CD4-positive, CD25-positive, alpha-beta regulatory T cell (primary cell): ENCODE measurements at places on chromosomes 4 and X.

DNA sequence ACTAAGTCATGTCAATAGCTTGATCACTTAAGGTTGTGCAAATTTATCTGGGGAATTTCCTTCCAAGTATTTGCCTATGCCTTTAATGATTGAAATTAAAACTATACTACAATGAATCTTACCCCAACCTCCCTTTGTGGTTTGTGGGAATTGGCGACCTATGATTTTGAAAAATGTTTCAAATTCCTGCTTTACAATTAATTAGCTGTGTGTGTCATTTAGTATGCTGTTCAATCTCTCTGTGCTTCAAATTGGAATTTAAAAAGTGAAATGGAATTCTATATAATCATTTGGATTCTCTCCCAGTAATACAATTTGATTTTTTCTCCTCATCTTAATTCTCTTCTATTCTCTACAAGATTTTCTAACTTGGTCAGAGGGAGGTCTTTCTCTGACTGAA is 2319.5 kb downstream of the ARAP2 start:
- no peak for DNase-seq

DNA sequence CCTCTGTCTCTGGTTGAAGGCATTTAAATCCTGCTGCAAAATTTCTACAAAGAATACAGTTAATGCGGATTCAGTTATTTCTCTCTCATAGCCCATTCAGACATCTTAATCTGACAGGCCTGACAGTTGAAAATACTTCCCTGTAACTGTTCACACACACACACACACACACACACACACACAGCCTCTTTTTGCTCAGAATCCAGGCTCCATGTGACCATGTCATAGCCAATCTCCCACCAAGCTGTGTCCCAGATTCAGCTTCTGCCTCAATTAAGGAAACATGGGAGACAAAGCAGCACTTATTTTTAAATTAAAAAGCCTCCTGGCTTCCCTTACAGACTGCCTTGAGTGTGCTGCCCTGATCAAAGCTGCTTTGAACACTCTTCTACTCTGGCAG is 49.3 kb upstream of the EFHC2 start:
- DNase-seq: no peak

GRCh38 chr4:156941940-156942548 is 29.6 kb downstream of the PDGFC start:
- DNase-seq: no peak

DNA sequence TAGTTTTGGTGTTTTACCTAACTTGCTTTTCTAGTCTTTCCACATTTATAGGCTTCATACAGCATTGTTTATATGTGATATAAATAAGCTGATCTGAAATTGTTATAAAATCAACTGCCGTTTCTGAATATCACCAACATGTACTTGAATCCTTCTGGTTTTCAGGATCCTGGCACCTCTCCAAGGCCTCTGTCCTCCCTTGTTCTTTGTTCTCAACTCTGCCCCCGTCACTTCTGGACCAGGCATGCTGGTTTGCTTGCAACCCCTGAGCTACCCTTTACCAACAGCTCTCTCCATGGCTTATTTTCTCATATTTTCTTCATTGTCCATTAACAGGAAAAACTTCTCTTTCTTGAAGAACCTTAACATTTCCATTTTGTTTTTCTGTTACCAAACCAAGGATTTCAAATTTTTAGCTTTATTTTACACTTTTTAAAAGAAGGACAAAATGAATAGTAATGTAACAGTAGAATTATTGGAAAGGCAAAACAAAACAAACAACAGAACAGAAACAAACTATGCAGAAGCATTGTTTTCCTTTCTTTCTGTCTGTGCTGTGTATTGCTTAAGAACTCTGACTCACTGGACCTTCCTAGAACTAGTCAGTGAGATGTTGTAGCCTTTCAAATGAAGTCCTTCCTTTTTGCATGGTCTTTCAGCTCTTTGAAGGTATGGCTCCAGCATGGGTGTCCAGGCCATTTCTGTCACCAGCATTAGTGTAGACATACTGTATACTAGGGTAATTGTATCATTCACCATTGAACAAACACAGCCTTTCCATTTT is 44.8 kb downstream of the BANK1 start:
- DNase-seq: no peak

- DNase-seq: no peak
Measured at GRCh38 chrX:71489540-71489939, 43.4 kb upstream of the OGT start.

DNA sequence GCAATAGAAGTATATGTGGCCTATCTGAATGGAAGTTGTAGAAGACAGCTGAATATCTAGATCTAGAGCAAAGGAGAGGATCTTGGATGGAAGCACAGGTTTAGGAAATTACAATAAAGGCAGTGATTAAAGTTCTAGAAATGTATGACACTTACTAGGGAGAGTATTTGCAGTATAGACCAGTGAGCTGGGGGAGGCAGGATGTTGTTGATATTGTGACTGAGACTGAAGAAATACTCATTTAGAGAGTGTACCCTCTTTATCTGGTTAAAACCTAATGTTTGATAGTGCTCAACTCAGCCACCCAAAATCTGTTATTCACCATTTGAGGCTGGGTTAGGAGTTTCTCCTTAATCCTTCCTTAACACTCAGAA is 439.5 kb downstream of the GRXCR1 start:
- DNase-seq: no peak

GRCh38 chr4:42671431-42672194 is 14.7 kb upstream of the ATP8A1 start:
- DNase-seq: peak; percentile 73

DNA sequence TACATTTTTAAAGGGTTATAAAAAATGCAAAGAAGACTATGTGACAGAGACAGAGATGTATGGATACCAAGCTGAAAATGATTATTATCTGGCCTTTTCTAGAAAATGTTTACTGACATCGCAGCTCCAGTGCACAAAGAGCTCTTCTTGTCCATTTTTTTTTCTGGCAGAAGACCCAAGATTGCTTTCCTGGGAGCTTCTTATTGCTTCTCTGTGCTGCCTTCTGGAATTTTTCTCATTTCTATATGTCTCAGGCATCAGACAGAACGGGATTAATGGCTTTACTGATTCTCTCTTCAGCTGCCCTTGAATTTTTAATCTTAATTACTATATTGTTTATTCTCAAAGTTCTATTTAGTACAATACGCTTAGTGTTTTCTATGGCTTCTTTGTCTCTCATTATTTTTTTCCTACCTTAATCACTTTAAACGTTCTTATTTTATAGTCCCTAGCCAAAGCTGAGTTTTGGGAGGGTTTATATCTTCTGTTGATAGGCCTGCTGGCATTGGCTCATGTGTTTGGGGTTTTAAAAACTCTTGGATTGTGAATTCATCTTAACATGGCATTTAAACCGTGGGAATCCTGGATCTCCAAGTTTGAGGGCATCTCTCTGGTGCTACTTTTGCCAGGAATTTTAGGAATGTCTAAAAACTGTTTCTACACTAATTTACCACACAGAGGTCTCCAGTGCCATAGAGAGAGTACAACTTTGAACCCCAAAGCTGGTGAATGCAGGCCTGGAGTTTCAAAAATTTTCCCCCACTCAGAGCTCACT is 138.9 kb upstream of the LNX1 start:
- no peak for DNase-seq

- DNase-seq: no peak
Measured at GRCh38 chr4:127809173-127809800, 27.2 kb downstream of the HSPA4L start.

GRCh38 chr4:5945936-5946335 is 53.0 kb upstream of the CRMP1 start:
- DNase-seq: no peak

DNA sequence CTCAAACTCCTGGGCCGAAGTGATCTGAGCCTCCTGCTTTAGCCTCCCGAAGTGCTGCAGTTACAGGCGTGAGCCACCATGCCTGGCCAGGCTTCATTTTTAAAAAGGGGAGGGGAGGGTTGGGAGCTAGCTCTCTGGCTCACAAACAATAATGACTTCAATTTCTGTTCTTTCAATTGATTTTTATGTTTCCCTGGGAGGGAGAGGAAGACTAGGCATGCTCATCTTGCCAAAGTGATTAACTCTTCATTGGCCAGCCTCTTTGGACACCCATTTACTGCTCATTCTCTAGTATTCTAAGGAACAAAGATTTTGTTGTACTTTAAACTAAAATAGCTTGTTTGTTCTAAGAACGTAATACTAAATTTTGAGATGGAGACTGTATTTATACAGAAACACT is 43.4 kb upstream of the TRIM2 start:
- no peak for DNase-seq

GRCh38 chrX:134732152-134732551 is 73.9 kb upstream of the PLAC1 start:
- DNase-seq: no peak

DNA sequence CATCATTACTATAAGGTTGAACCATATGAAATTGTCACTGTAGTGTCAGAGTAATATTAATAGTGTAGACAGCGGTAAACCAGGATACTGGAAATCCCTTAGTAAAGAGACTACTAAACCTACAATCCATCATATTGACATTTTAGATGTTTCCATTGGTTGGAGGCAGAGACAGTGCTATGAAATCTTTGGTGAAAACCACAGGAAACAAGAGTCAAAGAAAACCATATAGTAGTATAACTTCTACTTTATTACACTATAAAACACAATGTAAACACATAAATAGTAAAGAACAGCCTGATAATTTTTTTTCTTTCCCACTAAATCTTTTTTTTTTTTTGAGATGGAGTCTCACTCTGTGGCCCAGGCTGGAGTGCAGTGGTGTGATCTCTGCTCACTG is 15.9 kb downstream of the RELL1 start:
- no peak for DNase-seq

GRCh38 chr4:150581641-150582051 is 305 bp upstream of the MAB21L2 start:
- DNase-seq: no peak

- DNase-seq: no peak
Measured at GRCh38 chr4:113043591-113043990, 5.9 kb upstream of the ANK2 start.

DNA sequence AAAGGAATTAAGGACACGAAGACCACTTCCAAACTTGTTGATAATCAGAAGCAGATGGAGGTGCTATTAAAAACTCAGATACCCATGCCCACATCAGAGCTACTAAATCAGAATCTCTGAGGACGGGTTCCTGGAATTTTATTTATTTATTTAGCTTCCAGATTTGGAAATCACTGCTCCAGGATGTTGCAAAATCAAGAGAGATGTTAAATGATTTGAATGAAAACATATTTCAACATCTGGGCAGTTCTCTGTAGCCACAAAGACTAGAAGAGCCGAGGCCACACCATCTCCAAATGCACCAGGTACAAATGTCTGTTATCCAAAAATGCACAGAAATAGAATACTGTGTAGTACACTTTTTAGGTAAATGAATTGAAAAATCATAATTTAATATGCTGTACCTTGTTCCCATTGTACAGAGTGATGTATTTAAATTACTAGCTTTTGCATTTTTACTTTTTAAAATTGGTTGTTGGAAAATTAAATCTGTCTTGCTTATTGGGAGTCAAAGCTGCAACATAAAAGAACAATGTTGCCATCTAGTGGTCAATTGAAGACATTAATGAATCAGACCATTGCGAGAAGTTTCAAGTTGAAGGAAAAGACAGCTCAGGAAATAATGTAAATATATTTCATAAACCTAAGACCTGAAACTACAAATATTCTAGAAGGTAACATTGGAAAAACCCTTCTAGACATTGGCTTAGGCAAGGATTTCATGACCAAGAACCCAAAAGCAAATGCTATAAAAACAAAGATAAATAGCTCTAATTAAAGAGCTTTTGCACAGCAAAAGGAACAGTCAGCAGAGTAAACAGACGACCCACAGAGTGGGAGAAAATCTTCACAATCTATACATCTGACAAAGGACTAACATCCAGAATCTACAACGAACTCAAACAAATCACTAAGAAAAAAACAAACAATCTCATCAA is 151.3 kb upstream of the TTC29 start:
- peak; percentile 53 for DNase-seq

DNA sequence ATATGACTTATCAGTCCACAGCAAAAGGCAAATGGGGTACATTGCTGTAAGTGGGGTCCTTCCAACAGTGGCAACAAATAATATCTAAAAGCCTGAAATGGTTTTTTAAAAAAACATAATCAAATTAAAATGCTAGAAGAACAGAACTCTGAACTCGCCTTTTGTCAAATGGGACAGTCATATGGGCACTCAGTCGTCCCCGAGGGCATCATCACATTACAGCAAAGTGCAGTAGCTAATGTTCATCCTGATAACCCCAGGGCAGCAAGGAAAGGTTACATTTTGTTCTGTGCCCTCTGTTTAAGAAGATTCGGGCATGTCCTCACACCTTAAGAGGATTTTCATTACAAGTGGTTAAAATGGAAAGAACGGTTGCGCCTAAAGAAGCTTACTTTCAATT is 997.9 kb upstream of the TENM3 start:
- no peak for DNase-seq

DNA sequence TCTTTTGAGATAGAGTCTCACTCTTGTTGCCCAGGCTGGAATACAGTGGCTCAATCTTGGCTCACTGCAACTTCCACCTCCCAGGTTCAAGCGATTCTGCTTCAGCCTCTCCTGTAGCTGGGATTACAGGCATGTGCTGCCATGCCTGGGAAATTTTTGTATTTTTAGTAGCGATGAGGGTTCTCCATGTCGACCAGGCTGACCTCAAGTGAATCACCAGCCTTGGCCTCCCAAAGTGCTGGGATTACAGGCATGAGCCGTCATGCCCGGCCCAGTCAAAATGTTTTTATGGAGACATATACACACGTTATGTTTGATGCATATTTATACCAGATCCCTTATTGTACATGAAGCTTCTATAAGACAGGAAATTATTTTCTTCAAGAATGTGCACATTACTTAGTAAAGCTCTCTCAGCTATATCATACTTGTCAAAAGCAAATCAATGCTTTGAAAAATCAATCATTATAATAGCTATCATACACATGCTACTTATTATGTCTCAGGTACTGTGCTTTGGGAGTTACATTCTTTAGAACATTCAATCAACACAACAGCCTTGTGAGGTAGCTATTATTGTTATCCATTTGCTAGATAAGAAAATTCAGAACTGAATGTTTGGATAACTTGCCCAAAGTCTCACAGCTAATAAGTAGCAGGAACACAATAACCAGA is 269.2 kb downstream of the FSTL5 start:
- no peak for DNase-seq
